ENCODE measurements at places on chromosomes 6 and 20.

- DNase-seq: no peak
Measured at GRCh38 chr6:135008072-135008940, 46.3 kb downstream of the HBS1L start.

GRCh38 chr6:154649721-154650120 lies 83.5 kb upstream of the SCAF8 start:
- no peak for DNase-seq

DNA sequence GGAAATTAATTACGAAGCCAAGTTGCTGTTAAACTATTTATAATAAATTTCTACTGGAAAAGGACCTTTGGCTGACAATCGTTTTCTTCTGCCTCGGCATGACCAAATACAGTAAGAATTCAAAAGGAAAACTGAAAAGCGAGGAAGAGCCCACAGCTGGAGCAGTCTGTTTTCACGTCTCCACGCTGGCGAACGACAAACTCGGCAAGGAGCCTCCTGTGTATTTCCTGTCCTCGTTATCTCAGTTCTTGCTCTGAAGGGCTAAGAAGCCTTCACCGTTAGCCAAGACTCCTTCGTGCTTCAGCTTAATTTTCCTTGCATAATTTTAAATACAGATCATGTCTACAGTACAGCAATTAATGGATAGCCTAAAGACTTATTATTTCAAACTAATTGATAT lies 214.3 kb upstream of the PLCB4 start:
- DNase-seq: no peak

DNA sequence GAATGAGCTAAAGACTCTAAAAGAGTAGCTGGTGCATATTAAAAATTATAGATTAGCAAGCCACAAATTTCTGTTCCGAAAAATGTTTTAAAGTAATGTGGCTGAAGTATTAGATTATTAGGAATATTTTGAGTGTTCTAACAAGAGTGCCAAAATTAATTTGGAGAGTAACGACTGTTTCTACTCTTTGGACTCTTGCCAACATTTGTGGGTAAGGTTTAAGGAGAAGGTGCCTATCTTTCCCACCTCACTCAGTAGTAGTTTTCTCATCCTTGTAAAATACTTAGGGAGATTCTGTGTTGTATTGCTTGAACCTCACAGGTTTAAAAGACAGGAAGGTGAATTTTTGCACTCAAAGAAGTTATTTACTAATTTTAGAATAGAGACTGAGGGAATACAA lies 5.0 kb downstream of the HSF2 start:
- DNase-seq: no peak

- no peak for DNase-seq
Measured at GRCh38 chr20:24580855-24581254, 111.4 kb downstream of the SYNDIG1 start.

- no peak for DNase-seq
Measured at GRCh38 chr6:106421496-106421895, 61.0 kb downstream of the CRYBG1 start.

DNA sequence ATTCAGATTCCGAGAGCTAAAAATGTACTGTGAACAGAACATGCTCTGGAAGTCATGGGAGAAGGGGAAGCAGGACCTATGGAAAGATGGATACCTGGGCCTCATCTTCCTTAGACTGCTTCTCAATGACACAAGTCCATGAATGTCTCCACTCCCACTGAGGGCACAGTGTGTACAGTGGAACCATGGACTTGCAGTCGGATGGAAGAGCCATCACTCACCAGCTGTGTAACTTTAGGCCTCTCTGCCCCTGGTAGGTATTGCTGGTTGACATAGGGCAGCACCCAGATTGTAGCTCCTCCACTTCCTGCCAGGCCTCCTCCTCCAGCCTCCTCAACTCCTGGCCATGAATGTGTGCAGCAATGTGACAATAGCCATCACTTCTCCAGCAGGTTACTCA lies 52.5 kb downstream of the MAFB start:
- no peak for DNase-seq

Data from stimulated activated CD8-positive, alpha-beta memory T cell treated with anti-CD3 and anti-CD28 coated beads, Interleukin-7, amount 100 ng/mL, for 48 hours (primary cell).